ENCODE measurements at places on chromosomes 4 and X. TPM values are rescaled to one million over a fixed set of nuclear protein-coding genes. Genes with fewer than 3 reads are reported as not detected.

The RIBC1 gene
- 0.51 TPM for total RNA-seq

The MAGEC2 gene
- not detected for total RNA-seq

The MAGEA12 gene
- total RNA-seq: not detected

The TBC1D9 gene
- total RNA-seq: 0.05 TPM

- no peak for DNase-seq
These were observed 31.0 kb upstream of the SOD3 start for GRCh38 chr4:24764345-24764744.

- DNase-seq: no peak
These were observed 281.6 kb downstream of the KLHL13 start for GRCh38 chrX:117835034-117835433.

DNA sequence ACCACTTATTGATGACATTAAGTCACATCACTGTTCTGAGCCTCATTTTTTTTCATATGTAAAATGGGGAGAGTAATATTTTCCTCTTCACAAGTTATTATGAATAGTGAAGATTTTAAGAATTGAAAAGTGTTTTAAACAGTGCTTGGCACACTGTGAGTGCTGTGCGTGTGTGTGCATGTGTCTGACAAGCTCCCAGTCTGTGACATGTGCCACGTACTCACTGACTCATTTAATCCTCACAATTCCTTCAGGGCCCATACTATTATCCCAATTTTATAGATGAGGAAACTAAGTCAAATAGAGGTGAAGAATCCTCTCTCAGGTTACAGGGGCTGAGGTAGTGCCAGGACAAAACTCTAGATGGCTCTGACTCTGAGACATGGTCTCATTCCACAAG, 114.1 kb upstream of the NWD2 start:
- DNase-seq: no peak

DNA sequence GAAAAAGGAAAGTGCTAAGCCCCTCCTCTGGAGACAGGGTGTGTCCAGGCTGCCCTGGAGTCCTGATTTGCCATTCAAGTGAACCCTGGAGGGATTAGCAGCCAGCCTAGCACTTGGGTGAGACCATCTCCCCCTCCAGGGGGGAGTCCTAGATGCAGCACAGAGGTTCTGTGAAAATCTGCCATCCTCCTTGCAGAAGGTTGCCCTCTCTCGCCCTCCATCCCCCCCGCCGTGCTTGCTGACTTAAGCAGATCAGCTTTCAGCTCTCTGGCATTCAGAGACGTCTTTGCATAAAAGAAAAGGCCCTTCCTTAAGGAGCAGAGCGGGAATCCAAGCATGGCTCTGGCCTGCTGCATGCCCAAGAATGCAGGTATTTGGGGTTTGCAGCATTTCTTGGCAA, 102.1 kb upstream of the SCML1 start:
- no peak for DNase-seq

DNA sequence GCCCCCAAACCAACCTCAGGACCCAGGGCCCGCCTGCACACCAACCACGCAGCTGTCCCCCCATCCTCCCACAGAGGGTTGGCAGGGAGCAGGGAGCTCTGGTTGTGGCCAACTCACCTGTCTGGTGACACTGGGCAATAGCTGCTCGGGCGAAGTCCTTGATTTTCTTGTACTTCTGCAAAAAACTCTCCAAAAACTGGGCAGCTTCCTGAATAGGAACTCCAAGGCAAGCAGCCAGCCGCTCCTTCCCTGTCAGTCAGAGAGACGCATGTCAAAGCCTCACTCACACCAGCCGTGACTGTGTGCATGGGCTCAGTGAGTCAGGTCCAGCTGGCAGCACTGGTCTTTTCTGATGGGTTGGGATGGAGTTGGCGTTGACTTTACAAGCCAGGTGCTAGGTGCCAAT, 26.4 kb downstream of the NAT8L start:
- no peak for DNase-seq

The MAGEA2 gene
- total RNA-seq: not detected

GRCh38 chr4:32135642-32136041, 1415.5 kb downstream of the PCDH7 start:
- DNase-seq: no peak

- peak; percentile 6 for DNase-seq
These were observed 18.4 kb upstream of the P2RY8 start for GRCh38 chrX:1555370-1555769.

GRCh38 chr4:122731676-122732075, 828 bp upstream of the BBS12 start:
- DNase-seq: no peak

GRCh38 chr4:86551387-86551786, 42.7 kb upstream of the PTPN13 start:
- DNase-seq: no peak

GRCh38 chrX:135191838-135192237, 20.6 kb upstream of the CT55 start:
- no peak for DNase-seq

DNA sequence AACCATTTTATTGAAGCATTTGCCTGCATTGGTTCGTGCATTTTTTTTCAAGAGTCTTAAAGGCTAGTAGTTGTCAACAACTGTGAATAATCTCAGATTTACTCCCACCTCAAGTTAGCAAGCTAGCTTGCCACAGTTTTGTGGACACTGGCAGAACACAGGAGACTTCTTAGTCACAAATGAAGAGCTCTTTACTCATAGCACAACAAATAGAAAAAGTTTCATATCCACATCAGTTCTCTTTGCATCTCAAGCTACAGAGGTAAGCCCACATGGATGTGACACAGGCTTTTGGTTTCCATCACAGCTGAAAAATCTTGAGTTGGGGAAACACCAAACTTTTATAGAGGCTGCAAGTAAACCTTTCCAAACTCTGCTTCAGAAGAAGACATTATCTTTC, 2315.7 kb upstream of the TENM3 start:
- no peak for DNase-seq

DNA sequence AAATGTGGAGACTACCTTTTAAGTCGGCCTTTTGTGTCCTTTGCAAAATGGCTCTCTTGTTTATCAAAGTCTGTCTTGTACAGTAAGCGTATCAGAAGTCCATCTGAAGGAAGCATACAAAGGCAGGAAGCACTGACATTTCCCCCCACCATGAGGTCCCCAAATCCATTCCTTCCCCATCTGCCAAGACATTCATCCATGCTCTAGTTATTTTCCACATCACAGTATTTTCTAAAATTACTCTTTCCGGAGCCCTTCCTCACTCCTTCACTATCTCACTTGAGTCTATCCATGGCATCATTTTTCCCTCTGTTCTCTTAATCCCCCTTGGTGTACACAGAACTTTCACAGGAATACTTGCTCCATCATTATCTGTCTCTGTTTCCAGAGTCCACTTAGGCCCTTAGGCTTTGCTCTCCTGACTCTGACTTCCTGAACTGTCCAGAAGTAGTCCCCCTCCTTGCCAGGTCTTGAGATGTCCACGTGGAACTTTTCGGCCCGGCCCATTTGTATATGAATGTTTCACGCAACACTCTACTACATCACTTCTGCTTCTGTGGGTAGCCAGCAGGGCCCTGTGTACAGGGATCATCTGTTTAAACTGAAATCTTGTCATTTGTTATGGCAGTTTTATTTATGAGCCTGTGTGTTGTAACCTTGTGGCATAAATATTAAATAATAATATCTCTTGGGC, 2.1 kb downstream of the SEL1L3 start:
- no peak for DNase-seq

DNA sequence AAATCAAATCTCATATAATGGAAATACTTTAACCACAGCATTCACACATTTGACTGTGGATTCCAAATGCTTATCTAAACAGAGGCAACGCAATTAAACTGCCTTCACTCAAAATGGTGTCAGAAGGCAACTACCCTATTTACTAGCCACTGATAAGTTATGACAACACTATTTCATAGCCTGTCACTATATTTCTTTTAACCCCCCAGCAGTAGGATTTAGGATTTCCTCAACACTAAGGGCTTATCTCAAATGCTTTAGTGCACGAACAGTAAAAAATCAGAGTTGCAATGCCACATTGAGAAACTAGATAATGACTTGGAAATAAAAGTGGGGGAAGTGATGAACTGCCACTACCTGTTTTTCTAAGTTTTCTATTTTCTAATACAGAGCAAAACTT, 66.7 kb downstream of the DHX15 start:
- no peak for DNase-seq

The NAP1L2 gene
- 2.9 TPM for total RNA-seq

The ADH4 gene
- total RNA-seq: not detected

- DNase-seq: no peak
These were observed 20.4 kb downstream of the ZNF157 start for GRCh38 chrX:47390780-47391179.

The DDIT4L gene
- total RNA-seq: 0.24 TPM

The PAGE2 gene
- not detected for total RNA-seq

DNA sequence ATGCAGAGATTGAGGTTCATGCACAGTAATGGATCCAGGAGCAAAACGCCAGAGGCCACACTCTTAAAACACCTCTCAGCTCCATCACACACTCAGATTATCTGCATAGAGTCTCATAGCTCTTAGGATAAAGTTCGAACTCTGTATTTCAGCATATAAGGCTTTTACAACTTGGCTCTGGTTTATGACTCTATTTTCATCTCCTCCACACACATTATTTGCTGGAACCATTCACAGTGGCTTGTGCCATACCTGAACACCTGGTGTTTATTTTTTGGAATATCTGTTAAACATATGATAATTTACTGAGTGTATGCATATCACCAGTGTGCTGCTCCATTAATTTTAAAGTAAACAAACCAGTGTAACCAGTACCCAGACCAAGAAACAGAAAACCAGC, 27.2 kb downstream of the RASL11B start:
- no peak for DNase-seq
